ENCODE measurements at places on chromosomes 13 and 19.

- no peak for DNase-seq
Measured at GRCh38 chr13:82439159-82439904, 1442.9 kb downstream of the SLITRK1 start.

GRCh38 chr13:78610381-78610883 lies 7.1 kb upstream of the POU4F1 start:
- no peak for DNase-seq

GRCh38 chr13:71862459-71862943 lies 4.5 kb downstream of the DACH1 start:
- DNase-seq = no peak

GRCh38 chr13:98994080-98994479 lies 16.2 kb upstream of the DOCK9 start:
- no peak for DNase-seq

DNA sequence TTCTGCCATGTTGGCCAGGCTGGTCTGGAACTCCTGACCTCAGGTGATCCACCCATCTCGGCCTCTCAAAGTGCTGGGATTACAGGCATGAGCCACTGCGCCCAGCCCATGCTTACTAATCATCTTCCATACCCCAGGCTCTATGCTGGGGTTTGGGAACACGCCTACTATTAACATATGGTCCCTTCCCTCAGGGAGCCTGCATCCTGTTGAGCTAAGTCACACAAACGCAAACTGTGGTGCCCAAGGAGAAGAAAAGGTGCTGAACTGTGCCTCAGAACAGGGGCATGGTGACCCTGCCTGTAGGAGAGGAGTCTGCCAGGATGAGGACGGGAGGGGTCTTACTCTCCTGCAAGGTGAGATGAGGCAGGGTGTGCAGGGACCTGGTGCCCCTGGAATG lies 5.6 kb downstream of the MICOS13 start:
- no peak for DNase-seq

- no peak for DNase-seq
Measured at GRCh38 chr13:21868823-21869222, 197.9 kb downstream of the FGF9 start.

DNA sequence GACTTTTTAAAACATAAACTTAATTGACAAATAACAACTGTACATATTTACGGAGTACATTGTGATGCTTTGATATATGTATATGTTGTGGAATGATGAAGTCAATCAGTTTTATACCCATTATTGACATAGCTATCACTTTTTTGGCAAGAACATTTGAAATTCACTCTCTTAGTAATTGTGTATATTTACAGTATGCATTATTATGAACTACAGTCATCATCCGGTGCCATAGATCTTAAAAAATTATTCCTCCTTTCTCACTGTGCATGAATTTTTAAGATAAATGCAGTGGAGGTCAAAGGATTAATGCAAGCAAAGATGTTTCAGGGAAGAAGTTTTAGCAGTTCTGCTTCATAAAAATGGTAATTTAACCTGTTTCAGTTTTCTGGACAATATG lies 8.0 kb upstream of the VN1R4 start:
- DNase-seq = no peak

GRCh38 chr13:31951215-31951678 lies 80.3 kb upstream of the FRY start:
- no peak for DNase-seq

DNA sequence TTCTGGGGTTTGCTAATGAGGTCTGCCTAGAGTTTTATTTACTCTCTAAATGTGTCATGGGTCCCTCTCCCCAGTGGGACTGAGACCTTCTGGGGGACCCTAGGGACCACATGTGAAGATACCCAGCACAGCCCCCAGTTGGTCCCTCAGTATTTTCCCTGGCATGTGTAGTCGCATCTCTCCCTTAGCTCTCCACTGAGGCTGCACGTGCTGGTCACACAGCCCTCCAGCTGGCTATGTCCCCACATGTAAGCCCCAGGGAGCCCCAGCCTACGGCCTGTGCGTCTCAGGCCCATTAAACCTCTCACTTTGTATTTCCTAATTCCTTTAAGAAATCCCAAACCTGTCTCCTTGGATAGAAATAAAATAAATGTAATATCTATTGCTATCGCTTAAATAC lies 189.6 kb upstream of the TSHZ3 start:
- DNase-seq = no peak

GRCh38 chr13:99450416-99450815 lies 50.9 kb upstream of the TM9SF2 start:
- DNase-seq = no peak

DNA sequence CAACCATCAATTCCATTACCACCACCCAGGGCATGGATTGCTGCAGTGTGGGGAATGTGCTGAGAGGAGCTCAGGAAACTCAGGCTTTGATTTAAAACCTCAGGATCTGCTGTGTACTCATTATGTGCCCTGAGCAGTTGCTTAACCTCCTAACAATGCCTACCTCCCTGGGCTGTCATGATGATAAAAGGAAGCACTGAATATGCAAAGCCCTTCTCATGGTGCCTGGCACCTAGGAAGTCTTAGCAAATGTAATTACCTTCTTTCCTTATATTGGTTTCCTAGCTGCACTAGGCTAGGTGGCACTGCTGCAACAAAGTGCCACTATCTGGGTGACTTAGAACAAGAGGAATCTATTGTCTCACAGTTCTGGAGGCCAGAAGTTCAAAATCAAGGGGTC lies 62.2 kb downstream of the KCTD12 start:
- DNase-seq = no peak

DNA sequence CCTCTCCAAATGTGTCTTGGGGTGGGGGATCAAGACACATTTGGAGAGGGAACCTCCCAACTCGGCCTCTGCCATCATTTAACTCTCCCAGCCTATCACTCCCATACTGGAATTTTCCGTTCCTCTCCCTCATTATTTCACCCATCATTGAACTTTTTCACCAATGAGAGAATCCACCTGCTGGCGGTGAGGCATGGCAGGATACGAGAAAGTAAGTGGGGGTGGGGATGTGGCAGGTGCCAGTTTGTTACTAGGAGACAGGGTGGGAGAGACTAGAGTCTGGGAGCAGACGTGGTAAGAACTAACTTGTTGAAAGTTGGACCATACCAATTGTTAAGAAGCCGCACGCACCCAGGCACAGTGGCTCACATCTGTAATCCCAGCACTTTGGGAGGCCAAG lies 6.9 kb downstream of the GIPR start:
- no peak for DNase-seq

- DNase-seq = no peak
Measured at GRCh38 chr19:8113017-8113416, 36.4 kb downstream of the FBN3 start.

DNA sequence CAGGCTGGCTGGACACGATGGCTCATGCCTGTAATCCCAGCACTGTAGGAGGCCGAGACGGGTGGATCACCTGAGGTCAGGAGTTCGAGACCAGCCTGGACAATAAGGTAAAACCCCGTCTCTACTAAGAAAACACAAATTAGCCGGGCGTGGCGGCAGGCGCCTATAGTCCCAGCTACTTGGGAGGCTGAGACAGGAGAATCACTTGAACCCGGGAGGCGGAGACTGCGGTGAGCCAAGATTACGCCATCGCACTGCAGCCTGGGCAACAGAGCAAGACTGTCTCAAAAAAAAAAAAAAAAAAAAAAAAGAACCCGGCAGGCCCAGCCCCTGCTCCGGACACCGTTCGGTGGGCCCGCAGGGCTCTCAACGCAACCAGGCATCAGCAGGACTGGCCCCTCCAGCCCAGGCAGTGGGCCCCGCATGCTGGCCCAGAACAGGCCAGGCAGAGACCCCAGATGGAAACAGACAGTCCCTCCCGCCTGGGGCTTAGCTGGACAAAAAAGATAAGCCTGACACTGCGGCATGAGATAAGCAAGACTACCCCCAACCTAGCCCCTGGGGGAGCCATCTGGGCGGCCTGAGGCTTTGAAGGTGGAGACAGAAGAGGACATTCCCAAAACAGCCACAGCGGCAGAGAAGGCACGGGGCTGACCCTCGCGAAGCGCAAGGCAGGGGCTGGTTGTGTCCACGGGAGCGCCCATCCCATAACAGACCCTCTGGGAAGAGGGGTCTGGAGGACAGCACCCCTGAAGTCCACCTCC lies 11.6 kb downstream of the REXO1 start:
- DNase-seq = no peak

- DNase-seq = peak; percentile 83
Measured at GRCh38 chr13:27953676-27954405, 15.3 kb downstream of the CDX2 start.

DNA sequence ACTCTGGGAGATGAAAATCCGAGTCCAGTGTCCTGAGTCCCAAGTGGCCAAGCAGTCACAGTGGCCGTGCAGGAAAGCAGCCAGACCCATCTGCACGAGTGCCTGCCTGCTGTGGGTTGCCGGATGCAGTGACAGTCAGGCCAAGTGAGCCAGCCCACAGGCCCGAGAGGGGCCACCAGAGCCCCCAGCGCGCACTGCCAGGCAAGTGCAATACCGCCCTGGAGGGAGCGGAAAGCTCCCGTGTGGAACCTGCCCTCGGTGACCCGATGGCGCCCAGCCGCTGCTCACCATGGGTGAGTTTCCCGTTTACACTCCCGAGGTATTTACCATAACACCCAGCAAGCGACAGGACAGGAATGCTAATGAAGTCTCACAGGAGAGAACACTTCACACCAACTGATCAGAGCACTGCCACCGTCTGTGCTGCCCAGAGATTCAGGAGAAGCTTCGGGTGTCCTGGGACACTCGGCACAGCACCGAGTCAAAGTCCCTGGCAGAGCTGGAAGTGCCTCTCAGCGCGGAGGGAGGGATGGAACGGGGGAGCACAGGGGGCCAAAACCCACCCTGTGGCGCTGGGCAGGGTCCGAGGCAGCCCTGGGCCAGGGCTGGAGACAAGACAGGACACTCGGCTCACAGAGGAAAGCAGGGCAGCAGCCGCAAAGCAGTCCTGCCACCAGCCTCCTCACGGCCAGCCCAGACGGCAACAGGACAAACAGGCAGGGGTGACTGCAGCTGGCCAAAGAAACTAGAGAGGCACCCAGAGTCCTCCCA lies 21.3 kb upstream of the TINCR start:
- DNase-seq = no peak

GRCh38 chr13:73223372-73223781 lies 164.6 kb downstream of the KLF5 start:
- DNase-seq = no peak

DNA sequence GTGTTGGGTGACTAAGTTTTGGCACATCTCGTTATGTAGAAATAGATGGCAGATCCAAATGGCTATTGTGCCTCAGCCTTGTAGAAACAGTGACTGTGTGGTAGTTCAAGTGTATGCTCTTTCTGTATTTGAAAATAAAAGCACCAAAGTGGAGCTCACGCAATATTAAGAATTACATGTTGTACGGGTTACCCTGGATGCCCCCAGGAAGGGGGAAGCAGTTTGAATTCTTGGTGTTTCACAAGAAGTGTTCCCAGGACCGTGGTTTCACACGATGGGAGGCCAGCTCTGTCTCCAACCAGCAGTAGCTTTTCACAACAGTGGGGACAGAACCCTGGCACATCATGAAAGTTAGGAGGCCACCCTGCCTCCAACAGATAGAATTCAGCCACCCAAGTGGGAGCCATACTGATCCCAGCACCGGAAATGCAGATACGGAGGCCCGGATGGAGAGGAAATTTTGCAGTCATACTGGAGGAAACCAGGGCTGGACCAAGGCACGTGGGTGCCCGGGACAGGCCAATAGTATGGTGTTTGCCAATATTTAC lies 8.9 kb downstream of the FLT1 start:
- DNase-seq = no peak

GRCh38 chr13:76123548-76123947 lies 487.4 kb downstream of the LMO7 start:
- no peak for DNase-seq

DNA sequence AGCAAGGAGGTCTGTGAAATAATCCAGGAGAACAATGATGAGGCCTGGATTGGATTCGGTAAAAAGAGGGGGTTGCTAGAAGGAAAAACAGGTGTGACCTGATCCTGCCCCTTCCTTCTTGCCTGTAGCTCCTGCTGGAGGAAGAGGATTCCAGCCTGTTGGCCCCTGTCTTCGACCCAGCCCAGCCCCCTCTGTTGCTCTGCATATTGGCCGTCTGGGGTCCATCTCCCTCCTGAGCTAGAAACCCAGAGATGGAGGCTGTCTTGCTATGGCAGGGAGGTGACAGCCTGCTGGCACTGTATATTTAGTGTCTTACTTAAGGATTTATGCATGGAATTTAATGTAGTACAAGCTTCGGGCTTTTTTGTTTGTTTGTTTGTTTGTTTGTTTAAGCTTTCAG lies 6.6 kb downstream of the DMRTC2 start:
- no peak for DNase-seq

DNA sequence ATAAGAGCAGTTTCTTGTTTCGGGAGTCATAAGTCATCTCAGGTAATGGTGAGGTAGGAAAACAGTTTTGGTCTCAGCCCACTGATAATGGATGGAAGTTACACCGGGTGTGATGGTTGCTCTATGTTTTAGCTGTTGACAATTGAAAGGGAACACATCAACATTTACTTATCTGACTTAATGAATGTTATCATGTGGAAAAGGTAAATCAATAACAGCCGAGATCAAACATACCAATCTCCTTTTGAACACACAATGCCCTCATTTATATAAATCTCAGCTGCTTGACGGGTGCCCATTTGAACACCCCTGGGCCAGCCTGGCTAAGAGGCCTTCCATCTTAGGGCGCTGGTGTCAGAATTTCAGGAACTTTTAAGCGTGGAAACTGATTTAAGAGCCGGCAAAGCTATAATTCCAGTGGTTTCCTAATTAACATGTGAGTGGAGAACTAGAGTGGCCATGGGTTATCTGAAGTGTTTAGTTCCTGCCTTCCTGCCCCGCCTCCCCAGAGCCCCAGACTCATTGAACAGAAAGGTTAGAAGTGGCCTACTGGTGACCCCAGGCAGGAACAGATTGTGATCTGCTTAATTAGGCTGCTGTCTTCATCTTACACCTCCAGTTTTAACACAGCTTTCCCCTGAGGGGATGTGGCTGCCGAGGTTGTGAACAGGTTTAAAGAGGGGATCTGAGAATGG lies 572.7 kb downstream of the FGF9 start:
- no peak for DNase-seq

DNA sequence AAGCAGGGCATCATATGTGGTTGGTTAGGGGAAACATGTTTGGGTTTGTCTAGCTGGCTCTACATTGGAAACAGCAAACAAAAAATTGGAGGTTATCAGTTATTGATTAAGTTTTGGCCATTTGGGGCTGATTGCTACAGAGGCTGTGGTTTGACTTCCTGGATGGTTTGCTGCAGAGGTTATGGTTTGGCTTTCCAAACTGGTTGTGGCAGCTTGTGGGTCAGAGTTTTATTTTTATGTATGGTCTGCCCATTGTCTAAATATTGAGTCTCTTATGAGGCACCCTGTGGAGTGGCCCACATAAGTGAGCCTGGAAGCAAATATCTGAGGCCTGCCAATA lies 261.6 kb downstream of the GPC5 start:
- no peak for DNase-seq

GRCh38 chr13:111505175-111505777 lies 184.8 kb downstream of the TEX29 start:
- DNase-seq = no peak

DNA sequence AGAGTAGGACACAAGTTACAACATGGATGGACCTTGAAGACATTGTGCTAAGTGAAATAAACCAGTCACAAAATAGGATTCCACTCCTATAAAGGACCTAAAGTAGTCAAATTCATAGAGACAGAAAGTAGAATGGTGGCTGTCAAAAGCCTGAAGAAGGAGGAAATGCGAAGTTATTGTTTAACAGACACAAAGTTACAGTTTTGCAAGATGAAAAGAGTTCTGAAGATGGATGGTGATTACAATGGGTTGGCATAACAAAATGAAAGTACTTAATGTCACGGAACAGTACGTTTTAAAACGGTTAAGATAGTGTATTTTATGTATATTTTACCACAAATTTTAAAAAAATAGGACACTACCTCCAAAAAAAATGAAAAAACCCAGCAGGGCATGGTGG lies 34.8 kb downstream of the FOXO1 start:
- DNase-seq = no peak

GRCh38 chr13:100508996-100509395 lies 79.6 kb downstream of the GGACT start:
- DNase-seq = no peak

All from right hindlimb (tissue), 1 donor.